Uterus (tissue), 4 donors: ENCODE measurements at places on chromosomes 5 and 9. TPM values are rescaled to one million over a fixed set of nuclear protein-coding genes. Genes with fewer than 3 reads are reported as not detected.

Gene FCN1
- 13.8 TPM for total RNA-seq

DNA sequence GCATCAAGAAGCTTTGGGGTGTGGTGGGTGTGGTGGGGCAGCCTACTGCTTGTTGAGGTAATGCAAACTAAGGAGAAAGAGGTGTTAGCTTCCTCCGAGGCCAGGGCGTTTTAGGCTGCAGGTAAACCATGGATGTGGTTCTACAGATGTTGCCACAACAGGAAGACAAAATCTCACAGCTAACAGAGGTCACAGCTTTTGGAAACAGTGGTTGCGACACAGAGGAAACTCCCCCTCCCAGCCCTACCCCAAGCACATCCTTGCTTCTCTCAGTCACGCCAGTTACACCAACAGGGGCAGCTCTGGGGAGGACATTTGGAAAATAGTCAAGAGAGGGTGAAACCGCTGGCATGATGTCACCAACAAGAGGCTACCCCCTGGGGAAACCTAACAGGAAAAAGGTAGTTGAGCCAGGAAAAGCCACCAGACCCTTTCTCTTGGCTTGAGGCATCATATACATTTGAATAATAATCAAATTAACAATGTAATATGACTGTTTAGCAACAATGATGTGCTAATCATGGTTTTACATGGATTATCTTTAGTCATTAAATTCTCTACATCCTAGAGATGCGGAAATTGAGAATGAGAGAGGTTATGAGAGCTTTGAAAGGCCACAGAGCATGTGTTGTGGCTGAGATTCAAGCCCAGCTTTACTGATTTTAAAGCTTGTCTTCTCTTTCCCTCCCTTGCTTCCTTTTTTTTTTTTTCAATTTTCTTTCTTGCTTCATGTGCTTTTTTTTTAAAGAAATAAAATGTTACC is 82.2 kb upstream of the IL12B start:
- no peaks in the 10 kb centered on the region for H3K36me3 ChIP-seq
- H3K27ac ChIP-seq = no peak overlapping the region
- H3K4me1 ChIP-seq = no peaks in the 10 kb centered on the region
- DNase-seq = no peak
- no peak overlapping the region for H3K4me3 ChIP-seq

DNA sequence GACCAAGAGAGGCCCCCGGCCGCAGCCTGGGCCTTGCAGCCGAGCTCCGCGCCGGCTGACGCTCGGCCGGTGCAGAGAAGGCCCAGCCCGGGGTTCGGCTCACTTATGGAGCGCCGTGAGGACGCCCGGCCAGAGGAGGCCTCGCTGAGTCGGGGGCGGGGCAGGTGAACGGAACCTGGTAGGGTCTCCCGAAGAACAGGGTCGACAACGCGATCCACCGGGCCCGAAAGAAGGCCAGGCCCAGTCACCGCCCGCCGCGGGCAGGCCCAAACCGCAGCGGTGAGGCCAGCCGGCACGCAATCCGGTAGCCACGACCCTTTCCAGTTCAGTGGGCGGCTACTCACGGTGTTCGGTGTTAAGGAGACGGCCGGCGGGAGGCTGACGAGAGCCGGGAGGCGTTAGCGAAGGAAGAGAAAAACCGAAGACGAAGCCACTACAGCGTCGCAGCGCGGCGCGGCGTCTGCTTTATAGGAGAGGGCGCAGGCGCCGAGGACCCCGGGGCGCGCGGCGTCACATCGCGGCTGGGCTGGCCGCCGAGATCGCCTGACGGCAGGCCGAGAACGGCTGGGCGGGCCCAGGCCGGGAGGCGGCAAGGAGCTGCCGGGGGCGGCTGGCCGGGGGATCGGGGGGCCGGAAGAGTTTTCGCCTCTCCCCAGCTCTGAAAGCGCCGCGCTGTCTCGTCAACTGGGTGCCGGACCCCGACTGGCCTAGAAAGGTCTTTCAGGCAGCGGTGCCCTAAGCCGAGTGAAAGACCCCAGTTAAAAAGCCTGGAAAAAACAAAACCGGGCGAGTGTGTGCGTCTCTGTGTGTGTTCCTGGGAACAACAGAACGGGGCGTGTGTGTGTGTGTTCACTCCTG is at the start of gene SKP1:
SKP1 (minus strand) TSS at position 440 of the 858 bp plus-strand sequence. CDS start 2,928 bp downstream, outside the sequence.
- no peaks in the 10 kb centered on the region for H3K27me3 ChIP-seq
- peak within 1 kb of the TSS; percentile 96 for H3K27ac ChIP-seq
- H3K4me1 ChIP-seq = no peaks in the 10 kb centered on the region
- H3K36me3 ChIP-seq = no peaks in the 10 kb centered on the region

GRCh38 chr5:127685662-127686061 is 17.5 kb upstream of the CCDC192 start:
- no peak overlapping the region for H3K4me3 ChIP-seq
- H3K4me1 ChIP-seq = no peaks in the 10 kb centered on the region
- no peak overlapping the region for H3K27ac ChIP-seq
- H3K36me3 ChIP-seq = no peaks in the 10 kb centered on the region
- H3K27me3 ChIP-seq = no peaks in the 10 kb centered on the region
